Stimulated activated CD4-positive, alpha-beta T cell treated with anti-CD3 and anti-CD28 coated beads, Interleukin-2, amount 100 ng/mL, for 4 hours (primary cell): ENCODE measurements at places on chromosomes 5 and 9.

DNA sequence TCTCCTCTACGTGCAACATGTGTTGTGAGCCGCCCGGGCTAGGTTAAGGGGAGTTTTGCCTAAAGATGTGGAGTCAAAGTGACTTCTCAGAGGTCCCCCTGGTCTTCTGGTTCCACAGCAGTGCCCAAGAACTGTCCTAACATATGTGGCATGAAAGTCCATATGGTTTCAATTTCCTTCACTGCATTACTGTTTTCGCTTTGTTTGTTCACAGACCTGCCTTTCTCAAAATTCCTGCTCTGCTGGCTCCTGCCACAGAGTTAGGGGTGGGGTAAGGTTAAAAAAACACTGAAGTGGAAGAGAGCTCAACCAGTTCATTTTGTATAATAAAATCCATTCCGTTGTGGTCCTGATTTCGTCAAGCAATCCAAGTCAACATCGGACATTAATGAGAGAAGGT is 289.4 kb downstream of the DMAC1 start:
- DNase-seq: no peak

DNA sequence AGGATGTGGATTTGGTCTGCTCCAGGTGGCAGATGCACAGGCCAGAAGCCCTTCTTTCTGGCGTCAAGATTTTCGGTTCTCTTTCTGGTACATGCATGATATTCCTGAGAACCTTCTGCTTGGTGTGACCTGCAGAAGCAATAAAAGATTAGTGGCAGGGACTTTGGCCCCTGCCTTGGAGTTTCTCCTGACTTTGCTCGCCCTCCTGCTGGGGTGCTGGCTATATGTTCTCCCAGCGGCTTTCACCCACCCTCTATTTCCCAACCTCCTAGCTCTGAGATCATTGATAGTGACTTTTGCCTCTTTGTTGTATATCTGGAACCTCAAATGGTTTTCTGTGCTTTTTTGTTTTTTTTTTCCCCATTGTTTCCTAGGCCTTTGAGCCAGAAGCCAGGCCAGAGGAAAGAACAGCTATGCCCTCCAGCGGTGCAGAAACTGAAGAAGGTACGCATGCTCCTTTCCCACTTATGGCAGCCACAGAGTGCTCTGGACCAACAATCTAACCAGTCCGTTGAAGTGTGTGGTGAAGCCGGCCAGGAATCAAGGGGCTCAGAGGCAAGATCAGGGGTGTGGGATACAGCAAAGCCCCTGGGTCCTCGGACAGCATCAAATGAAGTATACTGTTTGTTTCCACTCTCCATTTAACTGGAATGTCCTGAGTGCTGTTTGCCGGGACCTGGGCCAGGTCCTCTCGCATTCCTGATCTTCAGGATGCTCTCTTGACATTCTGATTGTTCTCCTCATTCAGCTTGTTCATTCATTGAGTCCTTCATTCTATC is 154.5 kb downstream of the ARHGEF28 start:
- DNase-seq: no peak

- no peak for DNase-seq
Observed at GRCh38 chr5:33146881-33147280, 293.9 kb upstream of the TARS1 start.

DNA sequence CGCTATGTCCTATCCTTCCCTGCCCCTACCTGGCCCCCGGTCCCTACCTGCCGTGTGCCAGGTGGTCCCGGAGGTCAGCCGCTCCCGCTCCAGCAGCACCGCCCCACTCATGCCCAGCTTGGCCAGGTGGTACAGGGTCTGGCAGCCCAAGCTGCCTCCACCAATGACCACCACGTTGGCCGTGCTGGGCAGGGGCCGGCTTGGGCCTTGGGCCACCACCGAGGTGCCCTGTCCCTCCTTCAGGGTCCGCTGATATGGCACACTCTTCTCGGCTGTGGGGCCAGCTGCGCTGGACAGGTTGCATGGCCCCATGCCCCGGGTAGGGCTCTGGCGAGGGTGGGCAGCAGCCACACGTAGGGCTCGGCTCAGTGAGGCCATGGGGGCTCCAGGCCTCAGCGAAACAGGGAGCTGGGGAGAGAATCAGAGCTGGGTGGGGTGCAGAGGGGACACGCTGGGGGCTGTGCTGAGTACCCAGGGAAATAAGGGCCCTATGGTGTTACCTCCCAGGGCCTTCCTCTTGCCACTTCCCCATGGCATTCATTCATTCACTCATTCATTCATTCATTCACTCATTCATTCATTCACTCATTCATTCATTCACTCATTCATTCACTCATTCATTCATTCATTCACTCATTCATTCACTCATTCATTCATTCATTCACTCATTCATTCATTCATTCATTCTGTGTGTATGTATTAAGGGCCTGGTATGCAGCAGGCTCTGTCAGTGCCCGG is 4.2 kb downstream of the SARDH start:
- DNase-seq: no peak

- DNase-seq: no peak
Observed at GRCh38 chr9:20579524-20580314, 42.6 kb downstream of the MLLT3 start.

- DNase-seq: no peak
Observed at GRCh38 chr5:1797855-1798254, 1.8 kb downstream of the MRPL36 start.

DNA sequence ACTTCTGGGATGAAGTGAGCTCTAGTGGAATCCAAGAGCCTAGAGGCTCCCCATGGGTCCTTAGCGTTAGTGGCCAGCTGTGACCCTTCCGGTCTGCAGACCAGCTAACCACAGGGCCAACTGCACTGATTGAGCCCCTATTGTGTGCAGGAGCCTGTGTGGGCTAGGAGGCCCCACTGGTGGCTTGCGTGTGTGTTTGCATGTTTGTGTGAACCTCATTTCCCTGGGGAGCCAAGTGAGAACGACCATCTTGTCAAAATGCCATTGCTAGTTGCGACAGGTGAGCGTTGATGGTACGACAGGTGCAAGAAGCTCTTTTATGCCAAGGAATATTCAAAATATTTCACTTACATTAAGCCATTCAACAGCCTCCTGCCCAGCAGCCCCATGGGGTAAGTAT is 44.1 kb upstream of the ANKRD33B start:
- DNase-seq: no peak

- DNase-seq: peak; percentile 10
Observed at GRCh38 chr9:95131023-95131943, 186.2 kb downstream of the FANCC start.

DNA sequence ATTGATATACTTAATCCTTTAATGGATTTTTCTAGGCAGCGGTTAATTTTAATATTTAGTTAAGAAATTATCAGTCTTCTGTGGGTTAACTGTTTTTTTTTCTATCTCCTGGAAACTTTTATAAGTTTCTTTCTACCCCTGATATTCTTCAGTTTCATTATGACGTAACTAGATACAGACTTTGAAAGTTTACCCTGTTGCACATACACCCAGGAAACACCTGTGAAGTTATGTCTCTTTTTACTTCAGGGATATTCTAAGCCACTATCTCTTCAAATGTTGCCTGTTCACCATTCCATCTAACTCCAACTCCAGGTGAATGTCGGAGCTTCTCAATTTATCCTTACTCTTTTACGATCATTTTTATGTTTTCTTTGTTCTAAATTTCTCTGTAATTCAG is 329.0 kb downstream of the ICE1 start:
- no peak for DNase-seq

DNA sequence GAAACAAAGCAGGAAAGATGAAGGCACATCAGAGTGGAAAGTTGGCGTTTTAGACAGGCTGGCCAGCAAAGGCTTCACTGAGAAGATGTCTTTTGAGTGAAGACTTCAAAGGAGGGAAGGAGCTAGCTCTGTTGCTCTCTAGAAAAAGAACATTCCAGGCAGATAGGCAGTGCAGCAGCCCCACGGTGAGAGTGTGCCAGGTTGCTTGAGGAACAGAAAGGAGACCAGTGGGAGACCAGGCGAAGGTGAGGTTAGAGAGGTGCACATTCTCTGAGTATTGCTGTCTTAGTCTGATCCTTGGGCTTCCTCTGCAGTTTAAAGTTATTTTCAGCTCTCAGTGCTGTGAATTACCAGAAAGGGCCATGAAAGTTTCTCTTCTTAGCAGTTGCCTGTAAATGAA is 83.8 kb downstream of the SLC44A1 start:
- DNase-seq: no peak

DNA sequence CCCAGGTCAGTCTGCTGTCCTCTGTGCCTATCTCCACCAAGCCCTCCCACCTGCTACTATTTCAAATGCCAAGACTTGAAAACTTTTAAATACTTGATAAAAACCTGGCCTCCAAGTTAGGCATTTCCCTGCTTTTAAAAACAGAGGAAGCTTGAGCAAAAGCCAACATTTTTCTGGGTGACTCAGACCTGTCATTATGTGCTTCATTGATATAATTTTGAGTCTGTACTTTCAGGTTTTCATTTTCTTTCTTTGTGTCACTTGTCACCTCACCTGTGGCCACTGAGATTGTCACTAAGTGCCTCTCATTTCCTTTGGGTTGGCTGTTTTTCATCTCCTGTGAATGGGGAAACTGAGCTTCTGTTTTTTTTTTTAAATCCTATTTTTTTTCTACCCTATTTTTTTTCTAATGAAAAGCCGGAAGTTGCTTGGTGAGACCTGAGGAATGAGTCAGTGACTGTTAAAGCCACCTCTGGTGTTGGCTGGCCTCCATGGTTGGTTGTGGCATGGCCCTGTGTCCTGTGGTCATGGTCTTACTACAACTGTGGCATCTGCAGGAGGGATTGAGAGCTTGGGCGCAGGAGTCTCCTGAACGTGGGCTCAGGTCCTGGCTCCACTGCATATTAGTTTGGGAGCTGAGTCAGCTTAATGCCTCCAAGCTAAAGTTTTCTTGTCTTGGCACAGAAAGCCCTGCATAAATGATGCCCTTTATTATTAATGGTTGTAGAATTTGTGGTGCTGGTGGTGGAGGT is 56.7 kb downstream of the ARHGAP26 start:
- no peak for DNase-seq

GRCh38 chr9:14156046-14156445 is 157.9 kb downstream of the NFIB start:
- no peak for DNase-seq

DNA sequence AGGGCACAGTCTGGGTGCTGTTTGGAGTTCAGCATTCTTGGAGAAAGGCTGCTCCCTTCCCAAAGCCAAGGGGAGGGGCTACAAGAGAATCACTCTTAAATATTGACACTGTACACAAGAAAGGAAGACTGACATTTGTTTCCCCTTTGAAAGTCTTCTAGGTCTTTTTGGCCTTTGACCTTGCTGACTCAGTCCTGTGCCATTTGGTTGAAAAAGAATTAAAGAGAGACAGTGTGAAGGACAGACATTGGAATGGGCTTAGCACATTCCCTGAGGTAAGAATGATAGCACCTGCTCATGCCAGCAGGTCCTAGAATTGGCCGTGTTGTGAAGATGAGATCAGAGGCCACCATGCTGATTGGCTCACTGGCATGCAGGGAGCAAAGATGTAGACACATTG is 271.4 kb upstream of the ZNF608 start:
- DNase-seq: no peak

- no peak for DNase-seq
Observed at GRCh38 chr9:109934136-109934856, 154.3 kb downstream of the PALM2AKAP2 start.

DNA sequence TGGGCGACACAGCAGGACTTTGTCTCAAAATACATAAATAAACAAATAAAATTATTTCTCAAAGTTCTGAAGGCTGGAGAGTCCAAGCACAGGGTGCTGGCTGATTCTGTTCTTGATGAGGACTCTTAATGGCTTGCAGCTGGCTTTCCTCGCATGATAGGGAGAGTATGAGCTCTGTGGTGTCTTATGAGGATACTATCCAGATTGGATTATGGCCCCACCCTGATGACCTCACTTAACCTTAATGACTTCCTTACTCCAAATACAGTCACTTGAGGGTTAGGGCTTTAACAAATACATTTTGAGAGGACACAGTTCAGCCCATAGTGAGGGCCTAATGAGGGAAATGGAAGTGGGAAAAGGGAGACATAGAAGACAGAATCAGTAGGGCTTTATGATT is 87.7 kb downstream of the FOCAD start:
- DNase-seq: no peak

GRCh38 chr9:5976674-5977397 is 38.6 kb downstream of the RANBP6 start:
- DNase-seq: no peak

- no peak for DNase-seq
Observed at GRCh38 chr9:76868897-76869296, 37.0 kb downstream of the PRUNE2 start.

DNA sequence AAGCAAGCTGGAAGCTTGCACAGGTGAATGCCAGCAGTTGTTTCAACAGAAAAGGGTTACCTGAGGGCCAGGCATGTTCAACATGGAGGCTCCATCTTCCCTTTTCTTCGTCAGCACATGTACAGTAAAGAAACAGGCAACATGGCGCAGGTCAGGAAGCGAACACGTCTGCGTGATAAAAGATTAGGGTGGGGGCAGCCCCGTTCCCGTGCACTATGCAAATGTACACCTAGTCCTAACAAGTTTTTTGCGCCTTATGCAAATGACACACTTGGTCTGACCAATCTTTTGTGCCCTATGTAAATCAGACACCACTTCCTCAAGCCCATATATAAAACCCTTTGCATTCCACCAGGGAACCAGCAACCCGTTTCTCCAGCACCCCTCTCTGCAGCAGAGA is 452.1 kb upstream of the PTPRD start:
- no peak for DNase-seq

DNA sequence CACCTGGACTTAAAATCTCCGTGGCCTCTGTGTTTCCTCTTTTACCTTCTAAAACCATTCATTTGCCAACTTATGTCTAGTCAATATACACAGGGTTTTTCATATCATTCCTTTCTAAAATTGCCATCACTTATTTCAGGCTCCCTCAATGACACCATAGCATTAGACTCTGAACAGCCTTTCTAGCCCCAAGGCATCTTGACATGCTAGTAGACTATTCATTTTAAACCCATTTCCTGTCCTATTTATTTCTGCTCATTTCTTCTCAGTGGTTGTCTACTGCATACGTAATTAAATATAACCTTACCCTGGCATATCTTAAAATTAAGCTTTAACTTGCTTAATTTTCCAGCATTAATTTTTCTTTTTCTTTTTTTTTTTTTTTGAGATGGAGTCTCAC is 83.2 kb downstream of the PHAX start:
- DNase-seq: no peak

DNA sequence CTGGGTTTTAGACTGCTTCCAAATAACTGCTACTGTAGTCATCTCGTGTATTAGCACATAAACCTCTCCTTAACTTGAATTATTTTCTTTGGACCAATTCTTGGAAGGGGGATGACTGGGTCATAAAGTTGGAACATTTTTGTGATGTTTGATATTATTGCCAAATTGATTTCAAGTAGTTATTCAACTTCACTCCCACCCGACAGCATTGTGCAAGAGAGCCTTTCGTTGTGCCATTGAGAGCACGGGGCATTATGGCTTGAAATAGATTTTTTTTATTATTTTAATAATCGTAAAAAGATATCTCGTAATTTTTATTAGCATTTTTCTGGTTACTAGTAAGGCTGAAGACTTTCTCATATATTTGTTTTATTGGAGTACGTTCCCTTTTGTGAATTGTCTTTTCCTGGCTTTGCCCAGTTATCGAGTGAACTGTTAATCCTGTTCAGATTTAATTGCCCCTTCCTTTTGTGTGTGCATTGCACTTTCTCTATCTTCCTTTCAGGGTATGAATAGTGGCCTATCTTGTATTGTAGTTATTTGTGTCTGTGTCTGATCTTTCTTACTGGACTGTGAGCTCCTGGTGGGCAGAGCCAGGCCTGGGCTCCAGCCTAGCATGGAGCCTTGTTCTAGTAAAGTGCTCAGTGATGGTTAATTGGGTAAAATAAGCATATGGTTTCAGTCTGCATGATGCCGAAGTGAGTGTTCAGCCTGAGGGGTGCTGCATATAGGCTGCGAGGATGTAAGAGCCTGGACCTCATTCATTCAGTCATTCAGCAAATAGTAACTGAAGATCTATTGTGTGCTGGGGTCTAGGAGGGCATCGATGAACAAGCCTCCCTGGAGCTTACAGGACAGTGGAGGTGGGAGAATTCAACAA is 93.5 kb upstream of the SHB start:
- no peak for DNase-seq
